ENCODE measurements at places on chromosomes 3 and 15.

DNA sequence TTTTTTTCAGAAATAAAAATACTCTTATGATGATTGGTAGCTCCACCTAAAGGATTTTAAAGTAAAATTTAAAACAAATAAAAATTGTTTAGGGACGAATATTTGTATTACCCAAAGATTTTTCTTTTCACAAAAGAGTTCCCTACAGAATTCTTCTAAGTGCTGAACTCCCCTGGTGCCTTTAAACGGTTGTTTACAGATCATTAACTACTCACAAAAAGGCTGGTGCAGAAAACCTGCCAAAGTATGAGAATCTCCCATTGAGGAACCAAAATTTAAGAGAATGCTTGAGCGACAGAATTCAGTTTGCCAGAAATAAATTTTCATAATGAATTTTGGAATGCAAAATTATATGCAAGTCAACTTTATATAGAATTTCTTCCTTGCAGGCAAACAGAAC, 497.8 kb upstream of the NR2F2 start:
- no peaks in the 10 kb centered on the region for H3K36me3 ChIP-seq
- no peak overlapping the region for H3K27ac ChIP-seq
- no peak overlapping the region for H3K4me3 ChIP-seq
- H3K4me1 ChIP-seq: peaks cover 11% of the 10 kb centered on the region
- H3K27me3 ChIP-seq: no peaks in the 10 kb centered on the region

- no peak overlapping the region for H3K4me3 ChIP-seq
- no peak for DNase-seq
- peaks cover 16% of the 10 kb centered on the region for H3K4me1 ChIP-seq
- no peak overlapping the region for H3K27ac ChIP-seq
- H3K36me3 ChIP-seq: no peaks in the 10 kb centered on the region
Observed at GRCh38 chr3:195715583-195716266, 5.1 kb upstream of the MUC20 start.

- no peak overlapping the region for H3K27ac ChIP-seq
- H3K4me1 ChIP-seq: no peaks in the 10 kb centered on the region
- no peaks in the 10 kb centered on the region for H3K36me3 ChIP-seq
- no peak overlapping the region for H3K4me3 ChIP-seq
- no peaks in the 10 kb centered on the region for H3K27me3 ChIP-seq
Observed at GRCh38 chr3:76943671-76944070, 96.2 kb upstream of the ROBO2 start.

GRCh38 chr3:150315721-150316120, 92.4 kb upstream of the TSC22D2 start:
- H3K27ac ChIP-seq: no peak overlapping the region
- DNase-seq: no peak
- H3K27me3 ChIP-seq: peaks cover 5% of the 10 kb centered on the region
- H3K4me3 ChIP-seq: no peak overlapping the region
- no peaks in the 10 kb centered on the region for H3K36me3 ChIP-seq
- no peaks in the 10 kb centered on the region for H3K4me1 ChIP-seq

- no peaks in the 10 kb centered on the region for H3K4me1 ChIP-seq
- no peaks in the 10 kb centered on the region for H3K27me3 ChIP-seq
- H3K36me3 ChIP-seq: no peaks in the 10 kb centered on the region
Observed at GRCh38 chr3:105812194-105812586, 56.6 kb downstream of the CBLB start.

GRCh38 chr3:188198001-188198400, 44.0 kb downstream of the LPP start:
- H3K27me3 ChIP-seq: no peaks in the 10 kb centered on the region
- peaks cover 17% of the 10 kb centered on the region for H3K4me1 ChIP-seq
- no peak overlapping the region for H3K27ac ChIP-seq
- peaks cover 18% of the 10 kb centered on the region for H3K36me3 ChIP-seq
- DNase-seq: no peak

- H3K27ac ChIP-seq: no peak overlapping the region
- H3K4me3 ChIP-seq: no peak overlapping the region
- H3K4me1 ChIP-seq: no peaks in the 10 kb centered on the region
Observed at GRCh38 chr3:171257251-171258203, 202.7 kb downstream of the TNIK start.

DNA sequence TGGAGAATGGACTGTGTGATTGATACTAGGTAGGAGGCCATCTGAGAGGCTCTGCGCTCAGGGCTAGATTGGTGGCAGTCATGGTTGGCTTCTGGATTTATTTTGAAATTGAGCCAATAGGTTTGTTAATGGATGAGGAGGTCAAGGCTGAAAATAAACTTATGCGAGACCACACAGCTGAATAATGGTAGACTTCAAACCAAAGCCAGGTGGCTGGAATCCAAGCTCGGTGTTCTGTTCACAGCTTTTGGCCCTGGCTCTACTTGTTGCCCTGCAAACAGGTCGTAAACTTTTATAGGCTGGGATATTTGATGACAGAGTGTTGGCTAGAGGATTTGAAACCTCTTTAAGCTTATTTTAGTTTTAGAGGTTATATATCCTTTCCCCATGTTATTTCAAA, 160.4 kb downstream of the CHL1 start:
- H3K4me1 ChIP-seq: no peaks in the 10 kb centered on the region
- H3K27me3 ChIP-seq: no peaks in the 10 kb centered on the region
- no peak overlapping the region for H3K27ac ChIP-seq
- no peak overlapping the region for H3K4me3 ChIP-seq
- H3K36me3 ChIP-seq: no peaks in the 10 kb centered on the region
- DNase-seq: no peak

- no peak overlapping the region for H3K27ac ChIP-seq
- peaks cover 4% of the 10 kb centered on the region for H3K4me1 ChIP-seq
- H3K36me3 ChIP-seq: no peaks in the 10 kb centered on the region
- H3K27me3 ChIP-seq: no peaks in the 10 kb centered on the region
Observed at GRCh38 chr3:119295816-119296726, 1.9 kb downstream of the ARHGAP31 start.
